Activated T-cell treated with anti-CD3 and anti-CD28 coated beads, Interleukin-2, amount 50 U/mL, for 24 hours (primary cell): ENCODE measurements at places on chromosomes 12 and 14.

DNA sequence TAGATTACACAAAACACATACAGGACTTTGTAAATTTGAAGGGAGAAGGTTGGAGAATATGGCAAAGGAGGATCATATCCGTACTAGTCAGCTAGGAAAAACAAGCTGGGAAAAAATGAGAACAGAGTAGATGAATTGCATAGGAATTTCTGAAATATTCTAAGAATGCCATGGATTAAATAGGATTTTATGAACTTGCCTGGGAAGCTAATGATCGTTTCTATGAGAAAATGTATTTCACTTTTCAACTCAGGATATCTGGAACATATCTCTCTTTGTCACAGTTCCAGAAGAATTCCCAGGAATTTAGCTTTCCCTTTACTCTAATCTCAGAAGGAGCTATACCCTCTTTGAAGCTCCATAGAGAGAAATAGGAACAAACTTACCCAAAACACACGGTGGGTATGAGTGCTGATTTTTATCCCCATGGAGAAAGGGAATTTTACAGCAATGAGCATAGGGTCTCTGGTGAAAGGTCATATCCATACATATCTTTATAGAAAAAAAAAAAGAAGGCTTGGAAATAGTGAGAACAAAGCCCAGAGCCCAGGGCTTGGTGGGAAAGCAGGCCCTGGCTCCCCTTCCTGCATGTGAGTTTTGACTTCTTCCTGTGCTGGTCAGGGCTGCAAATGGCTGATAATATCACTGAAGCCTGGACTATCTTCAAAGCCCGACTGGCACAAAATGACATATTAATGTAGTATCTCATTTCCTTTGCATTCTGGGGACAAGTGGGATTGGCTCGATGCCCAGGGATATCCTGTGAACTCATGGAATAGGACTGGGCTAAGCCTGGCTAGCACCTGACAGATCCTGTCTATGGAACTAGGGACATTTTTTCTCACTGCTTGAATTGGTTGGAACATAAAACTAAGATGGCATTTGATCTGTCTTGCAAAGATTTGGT, 136.3 kb downstream of the AEBP2 start:
- DNase-seq, result no peak

DNA sequence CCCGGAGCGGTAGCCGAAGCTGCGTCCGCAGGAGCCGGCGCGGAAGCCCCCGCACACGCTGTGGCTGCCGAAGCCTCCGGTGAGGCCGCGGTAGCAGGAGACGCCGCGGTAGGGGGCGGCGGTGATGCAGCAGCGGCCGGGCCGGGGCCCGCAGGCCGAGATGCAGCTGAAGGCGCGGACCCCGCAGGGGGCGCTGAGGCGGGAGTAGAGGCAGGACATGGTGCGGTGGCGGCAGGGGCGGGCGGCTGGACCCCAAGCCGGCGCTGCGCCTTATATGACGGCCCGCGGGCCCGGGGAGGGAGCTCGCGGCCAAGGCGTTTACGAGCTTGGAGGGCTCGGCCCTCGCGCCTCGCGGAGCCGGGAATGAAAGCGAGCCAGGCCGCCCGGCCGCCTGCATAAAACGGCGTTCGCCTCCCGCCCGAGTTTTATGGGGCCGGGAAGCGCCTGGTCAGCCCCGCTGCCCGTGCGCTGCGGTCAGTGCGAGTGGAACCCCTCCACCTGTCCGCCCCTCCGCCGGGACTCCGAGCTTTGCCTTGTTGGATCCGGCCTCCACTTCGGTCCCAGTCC, 16.0 kb upstream of the KRT86 start:
- DNase-seq, result no peak

- no peak for DNase-seq
Measured at GRCh38 chr12:49537231-49537751, 1.5 kb upstream of the KCNH3 start.

- DNase-seq, result no peak
Measured at GRCh38 chr12:10307630-10308029, at the start of gene KLRD1. Gene KLRD1 (plus strand): TSS chr12:10307870. CDS start chr12:10308078, 208 bp downstream.

DNA sequence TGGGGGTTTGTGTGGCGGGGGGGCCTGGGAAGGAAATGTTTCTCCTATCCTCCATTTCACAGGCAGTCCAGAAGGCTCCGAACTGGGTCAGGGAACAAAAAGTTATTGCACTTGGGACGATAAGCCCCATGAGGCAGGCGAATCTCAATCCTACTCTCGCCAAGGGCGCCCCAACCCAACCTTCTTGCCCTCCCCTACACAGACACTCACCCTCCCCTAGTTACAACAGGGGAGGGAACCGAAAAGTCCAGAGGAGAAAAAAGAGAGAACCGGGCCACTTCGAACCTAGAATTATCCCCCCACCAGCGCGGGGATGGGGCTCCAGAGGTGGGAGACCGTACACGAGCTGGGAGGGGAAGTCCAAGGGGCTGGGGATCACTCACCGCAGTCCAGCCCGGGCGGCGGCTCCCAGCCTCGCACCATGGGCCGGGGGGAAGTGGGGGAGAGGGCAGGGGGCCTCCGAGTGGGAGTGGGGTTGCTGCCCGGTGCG, 357 bp downstream of the HOMEZ start:
- no peak for DNase-seq

DNA sequence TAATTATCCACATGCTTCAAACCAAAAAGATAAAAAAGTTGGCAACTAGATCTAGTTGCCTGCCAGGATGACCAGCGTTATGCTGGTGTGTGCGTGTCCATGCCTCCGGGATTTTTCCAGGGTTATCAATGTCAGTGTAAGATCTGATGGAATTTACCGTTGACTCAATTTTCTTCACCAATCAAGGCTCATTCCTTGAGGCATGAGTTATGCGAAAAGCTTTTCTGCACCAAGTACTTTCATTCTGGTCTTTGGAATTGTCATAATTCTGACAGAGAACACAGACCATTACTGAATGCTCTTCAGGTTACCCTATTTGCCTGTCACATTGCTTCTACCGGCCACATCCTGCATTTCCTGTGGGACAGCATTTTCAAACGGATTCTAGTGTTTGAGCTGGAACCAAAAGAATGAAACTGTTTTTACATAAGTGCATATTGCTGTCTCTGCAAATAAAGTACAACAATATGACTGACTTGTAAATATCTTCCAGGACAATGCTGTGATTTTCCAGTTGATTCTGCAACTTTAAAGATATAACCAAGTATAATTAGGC, 91.8 kb downstream of the DUSP16 start:
- no peak for DNase-seq

GRCh38 chr14:52885230-52885629, 65.6 kb downstream of the FERMT2 start:
- no peak for DNase-seq

GRCh38 chr12:42109031-42109430, 35.6 kb downstream of the GXYLT1 start:
- no peak for DNase-seq

- no peak for DNase-seq
Measured at GRCh38 chr14:104600805-104601204, 3.8 kb downstream of the TMEM179 start.

DNA sequence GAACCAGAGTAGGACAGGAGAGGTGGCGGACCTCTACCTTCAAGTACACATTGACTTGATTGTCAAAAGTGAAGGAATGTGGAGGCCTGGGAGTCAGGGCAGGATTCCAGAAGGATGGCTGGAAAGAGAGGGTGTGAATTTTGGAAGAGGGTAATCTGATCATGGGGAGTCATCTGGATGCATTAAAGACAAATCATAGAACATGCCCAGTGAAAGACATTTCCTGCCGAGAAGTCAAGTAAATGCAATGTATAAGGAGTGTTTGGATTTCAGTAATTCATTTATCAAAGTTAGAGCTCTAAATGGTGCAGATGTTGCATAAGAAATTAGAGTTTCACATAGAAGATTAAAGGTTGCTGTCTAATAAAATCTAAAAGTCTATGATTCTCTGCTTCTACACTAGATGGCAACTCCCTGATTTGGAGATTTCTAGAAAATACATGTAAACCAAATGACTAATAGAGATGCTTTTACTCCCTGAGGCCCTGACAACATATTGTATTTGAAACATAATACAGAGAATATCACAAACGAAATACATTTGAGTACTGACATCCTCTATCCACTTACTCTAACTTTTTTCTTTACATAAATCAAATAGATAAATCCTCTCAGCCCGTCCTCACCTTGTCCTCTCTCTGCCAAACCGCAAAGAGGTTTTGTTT, 91.3 kb downstream of the KCNA5 start:
- no peak for DNase-seq

DNA sequence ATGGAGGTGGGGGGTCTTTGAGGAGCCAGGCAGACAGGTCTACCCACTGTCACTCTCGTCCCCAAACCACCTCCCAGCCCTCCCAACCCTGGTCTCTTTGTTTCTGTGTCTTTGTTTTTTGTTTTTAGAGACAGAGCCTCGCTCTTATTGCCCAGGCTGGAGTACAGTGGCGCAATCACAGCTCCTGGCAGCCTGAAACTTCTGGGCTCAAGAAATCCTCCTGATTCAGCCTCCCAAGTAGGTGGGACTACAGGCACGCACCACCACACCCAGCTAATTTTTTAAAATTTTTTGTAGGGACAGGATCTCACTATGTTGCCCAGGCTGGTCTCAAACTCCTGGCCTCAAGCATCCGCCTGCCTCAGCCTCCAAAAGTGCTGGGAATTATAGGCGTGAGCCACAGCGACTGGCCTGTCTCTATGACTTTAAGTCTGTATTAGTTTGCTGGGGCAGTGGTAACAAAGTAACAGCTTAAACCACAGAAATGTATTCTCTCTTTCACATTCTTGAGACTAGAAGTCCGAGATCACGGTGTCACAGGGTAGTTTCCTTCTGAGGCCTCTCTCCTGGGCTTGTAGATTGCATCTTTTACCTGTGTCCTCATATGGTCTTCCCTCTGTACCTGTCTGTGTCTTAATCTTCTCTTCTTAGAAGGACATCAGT, 26.1 kb downstream of the DTX1 start:
- no peak for DNase-seq

DNA sequence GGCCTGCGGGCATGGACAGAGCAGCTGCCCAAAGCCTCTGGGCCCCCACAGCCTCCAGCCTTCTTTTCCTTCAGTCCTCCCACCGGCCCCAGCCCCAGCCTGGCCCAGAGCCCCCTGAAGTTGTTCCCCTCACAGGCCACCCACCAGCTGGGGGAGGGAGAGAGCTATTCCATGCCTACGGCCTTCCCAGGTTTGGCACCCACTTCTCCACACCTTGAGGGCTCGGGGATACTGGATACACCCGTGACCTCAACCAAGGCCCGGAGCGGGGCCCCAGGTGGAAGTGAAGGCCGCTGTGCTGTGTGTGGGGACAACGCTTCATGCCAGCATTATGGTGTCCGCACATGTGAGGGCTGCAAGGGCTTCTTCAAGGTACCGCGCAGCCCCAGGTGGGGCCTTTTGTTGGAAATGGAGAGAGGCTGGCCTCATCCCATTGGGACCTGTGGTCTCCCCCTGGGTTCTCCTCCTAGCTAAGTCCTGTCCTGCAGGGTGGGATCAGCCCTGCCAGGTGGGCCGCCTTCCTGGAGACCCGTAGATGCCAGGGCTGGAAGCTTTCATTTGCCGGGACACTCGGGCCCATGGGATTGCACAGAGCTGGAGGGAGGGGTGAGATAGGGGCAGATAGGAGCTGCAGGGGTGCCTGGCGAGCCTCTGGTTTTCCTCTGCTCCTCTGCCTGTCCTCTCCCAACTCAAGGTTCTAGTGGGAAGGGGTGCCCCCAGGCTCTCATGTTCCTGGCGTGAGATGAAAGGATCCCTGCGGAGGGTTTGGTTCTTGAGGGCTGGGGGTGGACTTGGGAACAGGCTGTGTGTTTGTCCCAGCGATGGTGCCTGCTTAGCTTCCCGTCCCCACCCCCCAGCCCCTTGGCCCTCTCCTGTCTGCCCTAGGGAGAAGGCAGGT, 3.8 kb downstream of the NR4A1 start:
- no peak for DNase-seq

DNA sequence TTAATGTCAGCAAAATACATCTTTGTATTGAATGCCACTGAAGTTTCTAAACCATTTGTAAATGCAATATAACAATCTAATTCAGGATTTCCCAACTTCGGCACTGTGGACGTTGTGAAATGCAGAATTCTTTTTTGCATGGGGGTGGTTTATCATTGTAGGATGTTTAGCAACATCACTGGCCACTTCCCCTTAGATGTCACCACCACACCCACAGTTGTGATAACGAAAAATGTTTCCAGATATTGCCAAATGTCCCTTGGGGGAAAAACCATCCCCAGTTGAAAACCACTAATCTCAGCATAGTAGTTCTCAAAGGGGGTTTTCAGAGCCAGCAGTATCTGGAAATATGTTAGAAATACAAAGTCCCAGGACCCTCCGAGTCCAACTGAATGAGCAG, 203.3 kb downstream of the NAV3 start:
- no peak for DNase-seq

GRCh38 chr12:132446633-132447326, 43.2 kb upstream of the FBRSL1 start:
- DNase-seq, result no peak

DNA sequence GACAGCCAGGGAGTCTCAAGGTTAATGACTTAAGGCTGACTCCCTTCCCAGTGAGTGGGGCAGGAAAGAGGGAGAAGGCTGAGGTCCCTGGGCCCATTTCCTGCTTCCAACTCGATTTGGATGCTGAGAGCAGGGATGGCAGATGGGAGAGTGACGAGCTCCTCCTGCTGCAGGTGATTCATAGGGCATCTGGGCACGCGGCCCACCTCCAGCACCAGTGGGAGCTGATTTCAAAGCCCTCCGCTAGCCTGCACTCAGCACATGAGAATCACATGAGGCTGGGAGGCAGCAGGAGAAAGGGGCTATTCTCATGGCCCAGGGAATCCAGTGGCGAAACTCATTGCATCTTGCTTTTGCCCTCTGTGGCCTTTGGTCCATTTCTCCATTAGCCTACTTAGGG, 90.8 kb downstream of the SSPN start:
- no peak for DNase-seq

GRCh38 chr12:116200812-116201211, 76.7 kb downstream of the MED13L start:
- no peak for DNase-seq

GRCh38 chr12:94205822-94206221, 57.4 kb downstream of the PLXNC1 start:
- no peak for DNase-seq

GRCh38 chr14:93981316-93982229, 5.2 kb upstream of the ASB2 start:
- DNase-seq, result no peak

GRCh38 chr14:67571991-67572323, 28.1 kb downstream of the PIGH start:
- DNase-seq, result no peak

DNA sequence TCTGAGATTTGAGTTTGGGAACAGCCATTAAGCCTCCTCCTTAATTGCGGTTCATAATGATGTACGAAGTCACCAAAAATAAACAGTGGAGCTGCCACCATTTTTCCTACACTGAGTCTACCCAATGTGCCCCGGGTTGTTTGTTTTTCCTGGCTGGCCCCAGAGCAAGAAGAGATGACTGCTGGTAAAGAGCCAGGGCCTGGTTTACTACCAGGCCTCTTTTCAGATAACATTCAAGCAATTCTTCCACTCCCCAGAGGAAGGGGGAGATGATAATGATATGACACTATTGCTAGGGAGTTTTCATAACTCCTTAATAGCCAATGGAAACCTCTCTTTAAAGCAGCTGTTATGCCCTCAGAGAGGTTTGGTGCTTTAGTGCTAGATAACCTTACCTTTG, 42.3 kb downstream of the BRAP start:
- DNase-seq, result no peak

- DNase-seq, result no peak
Measured at GRCh38 chr14:80522411-80522810, 311.1 kb upstream of the DIO2 start.
